ENCODE measurements at places on chromosomes 2 and 18.

GRCh38 chr2:226732478-226733188 lies 67.0 kb downstream of the IRS1 start:
- DNase-seq: no peak

DNA sequence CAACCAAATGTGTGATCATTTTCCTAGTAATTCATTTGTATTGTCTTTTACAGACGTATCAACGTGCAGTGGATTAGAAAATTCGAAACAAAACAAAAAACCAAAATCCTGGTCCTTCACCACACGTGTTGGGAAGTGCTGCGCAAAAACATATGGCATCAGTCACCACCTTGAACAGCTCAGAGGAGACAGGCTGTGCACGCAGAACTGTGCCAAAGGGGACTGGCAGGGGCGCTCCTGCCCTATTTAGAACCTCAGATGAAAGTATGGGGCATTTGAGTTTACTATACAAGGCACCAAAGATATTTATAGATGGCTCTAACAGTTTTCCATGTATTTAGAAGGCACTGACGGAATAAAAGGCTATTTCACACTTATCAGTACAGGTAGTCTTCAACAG lies 42.3 kb downstream of the NOL10 start:
- DNase-seq: no peak

DNA sequence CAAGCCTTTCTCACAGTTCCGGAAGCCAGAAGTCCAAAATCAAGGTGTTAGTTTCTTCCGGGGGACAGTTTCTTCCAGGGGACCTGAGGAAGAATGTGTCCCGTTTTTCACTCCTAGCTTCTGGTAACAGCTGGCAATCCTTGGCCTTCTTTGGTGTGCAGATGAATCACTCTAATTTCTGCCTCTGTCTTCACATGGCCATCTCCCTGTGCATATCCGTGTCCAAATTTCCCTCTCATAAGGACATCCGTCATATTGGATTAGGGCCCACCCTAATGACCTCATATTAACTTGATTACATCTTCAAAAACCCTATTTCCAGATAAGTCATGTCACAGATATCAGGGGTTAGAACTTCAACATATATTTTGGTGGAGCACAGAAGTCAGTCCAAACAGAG lies 141.4 kb downstream of the ZEB2 start:
- peak; percentile 20 for DNase-seq

DNA sequence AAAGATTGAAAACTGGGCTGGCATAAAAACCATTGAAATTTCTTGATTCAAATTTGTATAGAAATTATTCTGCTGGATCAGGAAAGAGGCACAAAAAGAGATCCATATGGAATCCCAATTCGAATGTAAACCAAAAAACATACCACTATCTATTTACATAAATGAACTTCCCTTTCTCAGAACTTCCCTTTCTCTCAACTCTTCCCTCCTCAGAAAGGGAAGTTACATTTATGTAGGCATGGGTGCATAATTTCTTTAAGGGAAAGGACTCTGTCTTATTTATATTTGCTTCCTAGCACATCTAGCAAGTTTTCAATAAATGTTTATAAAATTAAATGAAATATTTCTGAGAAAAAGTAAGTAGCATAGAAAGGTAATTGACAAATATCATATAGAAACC lies 398.1 kb upstream of the ATP5MC3 start:
- no peak for DNase-seq

DNA sequence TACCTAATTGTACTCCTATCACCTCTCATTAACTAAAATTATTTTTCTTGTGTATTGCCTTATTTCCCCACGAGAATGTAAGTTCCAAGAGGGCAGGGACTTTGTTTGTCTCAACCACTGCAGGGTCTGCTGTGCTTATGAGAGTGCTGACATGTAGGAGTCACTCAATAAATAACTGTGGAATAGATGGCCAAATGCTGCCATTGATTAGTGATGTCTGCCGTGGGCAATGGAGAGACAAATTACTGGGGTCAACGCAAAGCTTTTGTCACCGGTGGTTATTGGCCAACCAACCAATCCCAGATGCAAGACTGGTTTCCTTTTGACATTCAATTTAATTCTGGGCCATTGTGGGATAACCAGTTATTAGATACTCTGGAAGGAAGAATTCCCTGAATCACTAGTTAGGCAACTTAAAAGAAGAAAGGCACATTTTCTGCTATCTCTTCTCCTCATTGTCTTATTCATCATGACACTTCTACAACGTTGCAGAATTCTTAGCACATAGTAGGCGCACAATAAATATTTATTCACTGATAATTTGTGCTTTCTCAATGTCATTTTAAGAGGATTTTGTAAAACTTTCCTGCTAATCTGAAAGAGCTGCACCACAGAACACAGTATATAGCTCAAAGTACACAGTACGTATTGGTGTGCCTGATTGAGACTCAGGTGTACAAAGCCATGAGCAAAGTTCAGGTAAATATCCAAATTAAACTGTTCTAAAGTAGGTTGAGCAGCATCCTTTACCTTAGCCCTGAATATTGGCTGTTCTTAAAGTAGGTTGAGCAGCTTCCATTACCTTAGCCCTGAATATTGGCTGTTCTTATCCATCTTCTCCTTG lies 95.9 kb downstream of the ACTR3 start:
- DNase-seq: no peak

- no peak for DNase-seq
Observed at GRCh38 chr18:80253236-80253635, 5.9 kb upstream of the PARD6G start.

GRCh38 chr2:183998041-183998796 lies 600.1 kb upstream of the ZNF804A start:
- no peak for DNase-seq

- no peak for DNase-seq
Observed at GRCh38 chr2:11435036-11435435, 30.9 kb downstream of the E2F6 start.

GRCh38 chr2:74537140-74537539 lies 7.4 kb downstream of the HTRA2 start:
- no peak for DNase-seq
